Activated naive CD4-positive, alpha-beta T cell (primary cell): ENCODE measurements at places on chromosomes 5 and 9.

DNA sequence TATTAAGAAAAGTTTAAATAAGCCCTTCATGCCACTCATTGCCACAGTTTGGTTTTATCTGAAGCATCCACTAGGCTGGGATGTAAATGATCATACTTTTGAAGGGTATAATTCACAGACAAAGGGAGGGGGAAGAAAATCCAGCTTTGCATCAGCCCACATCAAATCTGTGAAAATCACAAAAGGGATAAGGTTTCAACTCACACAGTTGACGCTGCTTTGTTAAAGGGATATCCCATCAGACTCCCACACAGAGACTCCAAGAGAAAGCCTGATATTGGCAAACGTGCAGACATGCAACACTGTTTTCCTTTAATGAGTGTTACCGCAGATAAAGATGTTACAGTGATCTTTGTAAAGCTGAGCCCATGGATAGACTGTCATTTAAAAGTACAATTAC, 602.9 kb downstream of the TLE1 start:
- DNase-seq, result no peak

DNA sequence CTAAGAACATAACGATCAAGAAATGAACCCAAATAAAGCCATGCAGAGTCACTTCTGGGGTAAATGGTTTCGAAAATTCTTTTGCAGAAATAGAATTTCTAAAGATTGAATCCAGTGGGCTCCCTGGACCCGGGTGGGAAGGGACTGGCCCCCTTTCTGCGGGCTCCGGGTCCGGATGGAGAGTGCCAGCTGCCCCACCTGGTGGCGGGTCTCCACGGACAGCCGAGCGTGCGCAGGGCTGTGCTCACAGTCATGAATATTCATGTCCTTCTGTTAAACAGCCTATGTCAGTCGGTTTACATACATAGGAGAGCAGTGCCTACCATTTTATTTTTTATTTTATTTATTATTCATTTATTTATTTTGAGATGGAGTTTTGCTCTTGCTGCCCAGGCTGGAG, 4.7 kb upstream of the PPP1R26 start:
- DNase-seq, result no peak

- DNase-seq, result no peak
Observed at GRCh38 chr9:36118706-36119105, 17.8 kb upstream of the GLIPR2 start.

DNA sequence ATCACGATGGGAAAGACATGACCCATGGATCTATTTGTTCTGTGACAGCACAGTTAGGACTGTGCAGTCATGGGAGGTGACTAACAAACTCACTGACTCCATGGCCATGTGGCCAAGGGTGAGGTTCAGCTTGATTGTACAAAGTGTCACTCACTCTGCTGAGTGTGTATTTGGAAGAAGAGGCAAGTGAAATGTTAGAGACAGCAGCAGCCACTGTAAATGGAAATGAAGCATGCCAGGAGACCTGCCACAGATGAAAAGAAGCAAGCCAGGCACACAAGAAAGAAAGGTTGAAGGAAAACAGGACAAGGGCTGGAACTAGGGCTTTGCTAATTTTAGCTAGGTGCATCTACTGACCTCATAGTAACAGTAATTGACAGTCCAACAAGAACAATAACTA, 42.7 kb upstream of the PALM2AKAP2 start:
- no peak for DNase-seq

GRCh38 chr5:138353560-138354080, 1.1 kb downstream of the KDM3B start:
- DNase-seq, result no peak

DNA sequence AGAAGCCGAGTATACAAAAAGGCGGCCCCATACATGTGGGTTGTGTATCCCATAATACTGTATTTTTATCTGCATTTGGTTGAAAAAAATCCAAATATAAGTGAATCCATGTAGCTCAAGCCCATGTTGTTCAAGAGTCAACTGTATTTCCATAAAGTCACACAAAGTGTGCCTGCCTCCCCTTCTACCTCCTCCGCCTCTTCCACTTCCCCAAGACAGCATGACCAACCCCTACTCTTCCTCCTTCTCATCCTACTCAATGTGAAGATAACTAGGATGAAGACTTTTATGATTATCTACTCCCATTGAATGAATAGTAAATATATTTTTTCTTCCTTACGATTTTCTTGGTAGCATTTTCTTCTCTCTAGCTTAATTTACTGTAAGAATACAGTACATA, 92.7 kb downstream of the RFX3 start:
- no peak for DNase-seq

- DNase-seq, result no peak
Observed at GRCh38 chr9:77463151-77463550, 185.0 kb downstream of the GNA14 start.

DNA sequence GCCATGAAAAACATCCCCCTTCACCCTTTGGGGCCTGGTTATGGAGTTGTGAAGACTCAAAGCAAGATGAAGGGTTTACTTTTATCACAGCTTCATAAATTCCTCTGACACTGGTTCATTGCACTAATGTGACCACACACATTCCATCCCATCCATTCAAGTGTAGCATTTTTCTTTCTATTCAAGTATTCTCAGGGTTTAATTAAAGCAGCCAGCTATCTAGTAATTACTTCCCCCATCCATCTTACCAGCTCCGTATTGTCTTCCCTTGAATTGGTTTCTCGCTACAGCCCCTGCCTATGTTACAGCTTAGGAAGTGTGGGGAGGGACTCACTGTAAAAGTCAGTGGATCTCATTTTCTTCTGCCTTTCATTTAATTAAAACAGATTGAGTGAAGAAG, 387.0 kb upstream of the RFX3 start:
- no peak for DNase-seq

GRCh38 chr5:40021007-40021406, 596.2 kb upstream of the DAB2 start:
- DNase-seq, result no peak

GRCh38 chr5:77698920-77699319, 60.4 kb upstream of the OTP start:
- DNase-seq, result no peak

- no peak for DNase-seq
Observed at GRCh38 chr9:135761150-135761844, 59.3 kb downstream of the KCNT1 start.

DNA sequence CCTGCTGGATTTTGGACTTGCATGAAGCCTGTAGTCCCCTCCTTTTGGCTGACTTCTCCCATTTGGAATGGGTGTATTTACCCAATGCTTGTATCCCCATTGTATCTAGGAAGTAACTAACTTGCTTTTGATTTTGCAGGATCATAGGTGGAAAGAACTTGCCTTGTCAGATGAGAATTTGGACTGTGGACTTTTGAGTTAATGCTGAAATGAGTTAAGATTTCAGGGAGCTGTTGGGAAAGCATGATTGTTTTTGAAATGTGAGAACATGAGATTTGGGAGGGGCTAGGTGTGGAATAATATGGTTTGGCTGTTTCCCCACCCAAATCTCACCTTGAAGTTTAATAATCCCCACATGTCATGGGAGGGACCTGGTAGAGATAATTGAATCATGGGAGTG, 189.6 kb upstream of the CDKN2B start:
- DNase-seq, result no peak

DNA sequence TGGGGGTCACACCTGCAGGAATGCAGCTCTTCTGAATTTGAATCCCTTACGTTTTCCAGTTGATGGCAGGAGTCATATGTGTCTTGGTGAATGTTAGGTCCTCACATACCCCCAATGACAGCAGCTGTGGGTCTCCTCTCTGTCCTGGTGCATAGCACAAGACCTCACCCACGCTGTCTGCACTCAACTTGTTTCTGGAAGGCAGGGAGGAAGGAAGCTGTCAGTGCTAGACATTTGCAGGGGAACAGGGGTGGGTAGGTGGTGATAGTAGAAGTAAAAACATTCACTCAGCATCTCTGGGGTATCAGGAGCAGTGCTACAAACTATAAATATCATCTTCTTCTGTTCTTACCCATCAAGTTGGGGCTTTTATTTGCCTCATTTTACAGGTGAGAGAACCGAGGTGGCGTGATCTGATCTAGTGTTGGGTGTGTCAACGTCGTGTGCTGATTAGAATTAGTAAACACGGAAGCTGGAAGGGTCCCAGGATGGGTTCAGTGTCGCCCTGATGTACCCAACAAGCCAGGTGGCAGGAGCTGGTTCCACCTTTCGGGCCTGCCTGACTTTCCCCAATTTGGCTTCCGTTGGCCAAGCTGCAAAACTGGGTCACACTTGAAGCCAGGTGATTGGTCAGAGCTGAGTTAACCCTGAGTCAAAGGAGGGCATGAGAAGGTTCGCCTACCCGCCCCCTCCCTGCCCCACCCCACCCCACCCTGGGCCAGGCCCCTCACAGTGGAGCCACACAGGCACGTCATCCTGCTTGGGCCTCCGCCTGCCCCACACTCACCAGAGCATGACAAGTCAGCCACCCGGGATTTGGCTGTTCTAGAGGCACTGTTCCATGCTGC, 15.8 kb downstream of the ERGIC1 start:
- no peak for DNase-seq

DNA sequence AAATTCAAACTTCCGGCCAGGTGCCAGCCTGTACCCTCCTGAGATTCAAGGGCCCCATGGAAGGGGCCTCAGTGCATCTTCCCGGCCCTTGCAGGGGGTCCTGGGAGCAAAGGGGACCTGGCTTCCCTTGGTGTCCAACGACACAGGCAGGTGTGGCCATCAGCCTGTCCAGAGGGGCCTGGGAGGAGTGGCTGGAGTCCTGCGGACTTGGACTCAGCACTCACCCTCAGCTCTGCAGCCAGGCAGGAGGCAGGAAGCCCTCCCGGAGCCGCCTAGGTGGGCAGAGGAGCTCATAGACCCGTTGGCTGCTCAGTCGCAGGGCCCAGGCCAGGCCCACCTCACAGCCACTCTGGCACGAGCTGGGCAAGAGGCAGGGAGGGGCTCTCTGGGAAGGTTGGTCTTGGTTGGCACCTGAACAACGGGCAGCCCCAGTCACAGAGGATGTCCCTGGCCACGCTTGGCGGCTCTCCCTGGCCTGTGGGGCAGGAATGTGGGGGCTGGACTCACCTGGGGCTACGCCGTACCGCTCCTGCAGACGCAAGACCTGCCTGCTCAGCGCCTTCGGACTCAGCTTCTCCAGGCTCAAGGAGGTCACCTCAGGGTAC, 53.8 kb upstream of the NRARP start:
- DNase-seq, result no peak

DNA sequence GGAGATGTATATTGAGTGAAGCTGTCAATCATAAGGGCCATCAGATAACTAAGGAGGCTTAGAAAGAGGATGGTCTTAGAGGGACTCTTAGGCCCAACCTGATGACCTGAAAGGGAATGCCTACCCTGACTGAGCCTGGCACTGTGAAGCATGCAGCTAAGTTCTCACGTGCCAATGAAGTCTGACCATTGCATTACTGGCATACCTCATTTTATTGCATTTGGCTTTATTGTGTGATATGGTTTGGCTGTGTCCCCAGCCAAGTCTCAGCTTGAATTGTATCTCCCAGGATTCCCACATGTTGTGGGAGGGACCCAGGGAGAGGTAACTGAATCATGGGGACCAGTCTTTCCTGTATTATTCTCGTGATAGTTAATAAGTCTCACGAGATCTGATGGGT, 421.6 kb upstream of the SGCD start:
- DNase-seq, result no peak

DNA sequence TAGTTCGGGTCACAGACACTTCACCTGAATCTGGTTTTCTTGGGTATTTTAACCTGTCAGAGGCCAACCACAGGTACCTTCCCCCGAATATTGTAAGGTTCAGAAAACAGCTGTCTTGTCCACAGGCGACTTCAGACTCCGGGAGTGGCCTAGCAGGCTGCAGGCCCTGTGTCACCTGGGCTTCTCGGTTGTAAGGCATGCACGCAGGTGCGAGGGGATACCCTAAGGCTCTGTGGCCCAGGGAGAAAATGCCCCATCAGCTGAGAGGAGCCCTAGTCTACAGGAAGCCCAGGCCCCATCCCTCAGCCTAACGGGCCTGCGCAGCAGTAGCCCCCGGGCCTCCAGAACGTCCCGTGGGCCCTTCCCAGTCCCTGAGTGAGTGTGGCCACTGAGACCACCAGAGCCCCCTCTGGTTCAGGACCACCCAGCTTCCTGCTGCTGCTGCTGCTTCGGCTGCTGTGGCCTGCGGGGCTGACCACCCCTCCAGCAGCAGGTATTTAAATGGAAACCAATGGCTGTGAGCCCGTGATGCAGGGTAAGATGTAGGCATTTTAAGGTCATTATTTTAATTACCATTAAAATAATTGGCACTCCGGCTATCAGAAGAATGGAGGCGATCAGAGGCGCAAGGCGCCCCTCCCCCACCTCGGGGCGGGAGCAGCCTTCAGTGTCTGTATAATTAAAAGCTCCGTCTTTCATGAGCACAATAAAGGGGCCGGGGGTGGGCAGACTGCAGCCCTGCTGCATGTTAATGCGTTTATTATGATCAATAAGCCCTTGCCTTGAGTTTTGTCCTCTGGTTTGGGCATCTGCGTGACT, 65.4 kb downstream of the PSMB7 start:
- DNase-seq, result no peak

GRCh38 chr9:6887051-6887450, 129.3 kb downstream of the KDM4C start:
- no peak for DNase-seq

DNA sequence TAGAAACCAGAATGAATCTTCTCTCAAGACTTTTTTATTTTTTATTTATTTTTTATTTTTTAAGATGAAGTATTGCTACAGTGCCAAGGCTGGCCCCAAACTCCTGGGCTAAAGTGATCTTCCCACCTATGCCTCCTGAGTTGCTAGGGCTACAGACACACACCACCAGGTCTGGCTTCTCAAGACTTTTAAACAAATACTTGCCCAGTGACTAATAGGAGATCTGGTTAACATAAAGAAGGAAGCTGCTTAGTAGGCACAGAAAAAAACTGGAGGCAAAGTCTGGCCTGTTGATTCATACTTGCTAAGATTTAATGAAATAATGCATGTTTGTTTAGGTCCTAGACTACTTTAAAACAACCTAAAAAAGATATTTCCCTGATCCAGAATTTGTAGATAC, 43.8 kb downstream of the SLC38A9 start:
- no peak for DNase-seq

DNA sequence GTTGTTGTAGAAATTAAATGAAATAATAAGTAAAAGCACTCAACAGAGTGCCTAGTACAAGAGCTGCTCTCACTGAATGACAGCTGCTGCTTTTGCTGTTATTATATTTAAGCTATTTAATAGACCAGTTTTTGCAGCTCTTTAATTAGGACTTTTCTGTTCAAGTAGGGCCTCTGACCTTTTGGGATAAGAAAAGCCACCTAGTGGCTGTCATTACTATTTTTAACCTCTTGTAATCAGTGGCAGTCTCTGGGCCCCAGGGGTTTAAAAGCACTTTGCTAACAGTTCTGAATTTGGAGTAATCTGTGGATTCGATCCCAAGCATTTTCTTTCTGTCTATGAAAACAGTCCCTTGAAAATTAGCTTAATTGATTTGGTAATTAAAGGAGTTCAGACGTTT, 121.1 kb downstream of the NUDT12 start:
- DNase-seq, result no peak

- no peak for DNase-seq
Observed at GRCh38 chr5:150836703-150837102, 9.6 kb upstream of the IRGM start.
